ENCODE measurements at places on chromosomes 3 and 15.

- DNase-seq, result no peak
These were observed 21.6 kb downstream of the UACA start for GRCh38 chr15:70741677-70742293.

DNA sequence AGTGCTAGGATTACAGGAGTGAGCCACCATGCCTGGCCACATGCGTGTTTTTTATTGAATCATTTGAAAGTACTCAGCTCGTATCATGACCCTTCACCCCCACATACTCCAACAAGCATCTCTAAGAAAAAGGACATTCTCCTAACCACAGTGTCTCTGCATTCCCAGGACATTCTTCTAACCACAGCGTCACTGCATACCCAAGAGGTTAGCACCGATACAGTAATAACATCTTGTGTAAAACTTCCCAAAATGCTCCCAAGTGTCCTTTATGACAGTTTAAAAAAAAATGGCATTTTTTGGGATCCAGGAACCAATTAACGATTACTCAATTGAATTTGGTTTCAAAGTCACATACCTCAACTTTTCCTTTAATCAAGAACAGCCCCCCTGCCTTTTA is 39.6 kb downstream of the FLNB start:
- DNase-seq, result no peak

GRCh38 chr3:87077355-87077754 is 86.4 kb upstream of the VGLL3 start:
- DNase-seq, result no peak

GRCh38 chr3:82824491-82824890 is 1063.0 kb upstream of the GBE1 start:
- DNase-seq, result no peak

GRCh38 chr15:41513506-41514227 is at the start of gene LTK:
TSS of gene LTK (minus strand) at chr15:41513827. CDS start at chr15:41513709, 118 bp downstream.
- DNase-seq, result no peak

DNA sequence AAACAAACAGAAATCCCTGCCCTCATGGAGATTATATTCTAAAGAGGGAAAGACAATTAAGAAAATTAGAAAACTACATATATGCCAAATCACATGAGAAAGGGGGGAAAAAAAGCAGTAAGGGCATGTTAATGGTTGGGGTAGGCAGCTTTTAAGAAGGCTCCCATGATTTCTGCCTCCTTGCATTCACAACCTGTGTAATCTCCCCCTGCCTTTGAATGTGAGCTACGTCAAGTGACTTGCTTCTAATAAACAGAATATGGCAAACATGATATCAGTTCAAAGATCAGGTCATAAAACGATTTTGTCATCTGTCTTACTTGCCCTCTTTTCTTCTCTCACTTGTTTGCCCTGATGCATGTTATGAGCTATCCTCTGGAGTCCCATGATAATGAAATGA is 673.6 kb upstream of the ADAMTS9 start:
- DNase-seq, result no peak

- no peak for DNase-seq
These were observed 559.8 kb upstream of the CBLB start for GRCh38 chr3:106428565-106428994.

GRCh38 chr15:40470423-40471104 is at the start of gene CHST14:
TSS of gene CHST14 (plus strand) at chr15:40470984. CDS start at chr15:40471214, 230 bp downstream.
- peak; percentile 65 for DNase-seq
